Pulmonary artery endothelial cell (primary cell): ENCODE measurements at places on chromosomes 2 and 18.

DNA sequence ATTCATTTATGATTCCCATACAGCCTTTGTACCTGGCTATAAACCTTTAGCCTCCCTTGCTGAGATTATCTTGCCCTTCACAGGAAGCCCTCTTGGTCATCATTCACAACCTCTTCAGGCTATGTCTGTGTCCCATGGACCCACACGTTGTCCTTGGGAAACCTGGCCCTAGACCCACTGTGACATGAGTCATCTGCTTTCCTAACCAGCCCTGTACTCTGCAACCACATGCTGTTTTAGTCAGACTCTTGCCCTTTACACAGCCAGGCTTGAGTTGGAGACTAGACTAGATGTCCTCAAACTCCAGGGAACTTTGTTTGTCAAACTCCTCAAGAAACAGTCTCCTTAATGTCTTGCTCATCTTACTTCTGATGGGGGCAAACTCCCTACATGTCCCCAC lies 229.3 kb upstream of the ZSWIM2 start:
- no peak for DNase-seq

- DNase-seq: no peak
These were observed 9.5 kb upstream of the KLHL29 start for GRCh38 chr2:23375448-23375847.

GRCh38 chr2:33441235-33441810 lies 35.1 kb upstream of the RASGRP3 start:
- DNase-seq: peak; percentile 50

- DNase-seq: no peak
These were observed 88.1 kb downstream of the ZBTB7C start for GRCh38 chr18:48321121-48321520.

- DNase-seq: no peak
These were observed 4.0 kb downstream of the DGKD start for GRCh38 chr2:233358335-233358734.

DNA sequence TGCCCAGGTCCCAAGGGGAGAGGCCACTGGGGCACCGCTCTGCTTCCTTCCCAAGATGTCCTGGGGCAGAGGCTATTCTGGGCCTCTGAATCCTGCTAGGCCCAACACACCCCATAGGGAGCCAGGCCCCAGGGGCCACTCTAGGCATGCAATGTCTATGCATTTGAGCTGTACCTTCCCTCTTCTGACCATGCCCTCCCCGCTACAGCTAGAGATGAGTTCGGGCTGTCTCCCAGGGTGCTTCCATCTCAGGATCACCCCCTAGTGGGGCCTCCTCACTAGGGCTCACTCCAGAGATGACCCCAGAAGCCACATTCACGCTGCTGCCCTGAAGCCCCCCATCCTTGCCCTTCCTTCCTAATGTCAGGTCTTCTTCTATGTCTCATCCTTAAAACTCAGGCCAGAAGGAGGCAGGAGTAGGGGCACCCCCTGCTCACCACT lies 54.4 kb downstream of the TNS1 start:
- no peak for DNase-seq

GRCh38 chr2:149562324-149562723 lies 25.3 kb downstream of the MMADHC start:
- no peak for DNase-seq

DNA sequence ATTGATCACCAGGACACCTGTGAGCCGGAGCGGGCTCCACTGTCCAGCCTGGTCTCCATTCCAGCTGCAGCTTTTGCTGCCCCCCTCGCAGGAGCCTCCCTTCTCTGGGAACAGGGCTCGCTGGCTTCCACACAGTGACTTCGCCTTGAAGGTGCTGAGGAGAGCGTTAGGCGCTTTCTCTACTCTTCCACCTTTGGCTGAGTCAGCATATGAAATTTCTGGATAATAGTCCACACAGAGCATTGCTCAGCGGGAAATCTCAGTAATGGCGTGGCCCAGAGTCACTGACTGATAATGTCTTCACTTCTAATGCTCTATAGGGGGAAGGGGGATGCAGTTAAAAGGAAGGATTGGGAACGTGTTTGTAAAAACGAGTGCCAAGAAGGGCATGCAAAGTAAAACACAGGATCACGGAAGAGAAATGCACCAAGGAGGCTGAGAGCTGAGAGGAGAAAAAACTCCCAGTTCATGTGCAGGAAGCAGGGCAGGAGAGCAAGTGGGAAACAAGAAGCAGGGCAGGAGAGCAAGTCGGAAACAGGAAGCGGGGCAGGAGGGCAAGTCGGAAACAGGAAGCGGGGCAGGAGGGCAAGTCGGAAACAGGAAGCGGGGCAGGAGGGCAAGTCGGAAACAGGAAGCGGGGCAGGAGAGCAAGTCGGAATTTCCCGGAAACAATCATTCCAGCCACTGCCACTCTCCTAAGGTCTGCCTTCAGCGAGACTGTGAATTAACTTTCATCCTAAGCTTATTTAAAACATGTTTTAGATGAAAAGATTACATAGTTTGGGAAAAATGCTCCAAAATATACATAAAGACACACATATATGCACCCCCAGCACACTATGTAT lies 77.7 kb downstream of the MYT1L start:
- no peak for DNase-seq

DNA sequence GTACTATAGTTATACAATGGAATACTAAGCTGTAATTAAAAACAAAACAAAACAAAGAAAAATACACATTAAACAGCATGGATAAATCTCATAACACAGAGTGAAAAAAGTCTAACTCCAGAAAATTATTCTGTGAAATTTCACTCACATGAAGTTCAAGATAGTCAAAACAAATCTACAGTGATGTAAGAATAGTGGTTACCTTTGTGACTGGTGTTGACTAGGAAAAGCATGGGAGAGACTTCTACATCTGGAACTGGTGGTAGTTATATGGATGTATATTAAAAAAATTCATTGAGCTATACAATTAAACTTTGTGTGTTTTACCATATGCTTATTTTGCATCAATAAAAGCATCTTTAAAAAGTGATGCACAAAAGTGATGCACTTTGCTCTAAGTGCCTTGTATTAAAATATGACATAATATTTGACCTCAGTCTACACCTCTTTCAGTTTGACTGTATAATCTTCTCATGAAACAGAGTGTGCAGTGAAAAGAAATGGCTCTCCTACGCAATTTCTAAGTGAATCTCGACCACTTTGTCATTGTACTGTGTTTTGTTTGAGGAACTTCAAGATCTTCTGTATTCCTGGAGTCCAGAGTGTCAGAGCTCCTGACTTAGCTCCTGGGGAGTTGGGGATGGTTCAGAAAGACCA lies 28.0 kb downstream of the STAT4 start:
- DNase-seq: no peak

GRCh38 chr18:32958746-32959145 lies 185.9 kb upstream of the KLHL14 start:
- no peak for DNase-seq

GRCh38 chr2:11719230-11719977 lies 27.0 kb upstream of the LPIN1 start:
- no peak for DNase-seq

GRCh38 chr2:30622452-30622851 lies 175.4 kb downstream of the LCLAT1 start:
- no peak for DNase-seq

- no peak for DNase-seq
These were observed 1500.6 kb upstream of the TMEFF2 start for GRCh38 chr2:193695367-193695766.

DNA sequence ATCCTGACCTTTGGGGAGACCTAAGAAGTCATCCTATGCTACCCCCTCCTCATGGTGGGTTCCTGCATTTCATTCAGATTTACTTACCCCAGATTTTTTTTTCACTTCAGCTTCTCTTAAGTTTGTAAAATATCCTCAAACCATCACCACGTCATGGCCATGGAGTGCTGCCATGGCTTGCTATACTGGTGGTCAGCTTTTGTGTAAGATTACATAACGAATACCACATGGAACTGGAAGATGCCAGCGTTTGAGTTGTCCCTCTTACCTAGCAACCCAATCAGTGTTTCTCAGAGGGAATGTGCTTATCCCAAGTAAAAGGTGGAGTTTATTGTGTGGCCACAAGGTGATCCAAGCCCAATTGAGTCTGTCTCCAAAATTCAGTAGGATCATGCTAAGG lies 148.6 kb upstream of the ALPP start:
- DNase-seq: no peak

- DNase-seq: no peak
These were observed 316.2 kb upstream of the MGAT5 start for GRCh38 chr2:133937669-133938068.

DNA sequence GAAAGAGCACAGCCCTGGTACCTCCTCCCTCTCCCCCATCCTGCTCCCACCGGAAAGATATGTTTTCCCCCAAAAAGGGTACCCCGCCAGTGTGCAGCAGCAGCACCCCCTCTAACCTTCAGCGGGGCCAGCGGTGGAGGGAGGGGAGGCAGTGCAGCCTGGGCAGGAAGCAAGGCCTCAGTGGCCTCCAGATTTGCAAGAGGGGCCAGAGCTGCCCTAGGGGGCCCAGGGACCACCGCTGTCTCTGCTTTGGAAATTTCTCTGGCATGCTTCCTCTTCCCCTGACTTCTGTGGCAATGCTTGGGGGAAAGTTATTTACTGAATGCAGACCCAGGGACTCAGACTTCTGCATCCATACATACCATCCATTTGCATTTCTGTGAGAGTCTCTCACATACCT lies 111.5 kb downstream of the KLHL29 start:
- DNase-seq: no peak

GRCh38 chr18:25815659-25816058 lies 274.8 kb downstream of the SS18 start:
- DNase-seq: no peak

GRCh38 chr2:76406134-76406855 lies 695.6 kb upstream of the GCFC2 start:
- DNase-seq: no peak

- DNase-seq: no peak
These were observed 151.5 kb upstream of the PKDCC start for GRCh38 chr2:41896186-41896846.

GRCh38 chr2:230908595-230909191 lies 16.3 kb downstream of the GPR55 start:
- DNase-seq: no peak

- DNase-seq: no peak
These were observed 6.0 kb upstream of the ARL4C start for GRCh38 chr2:234502919-234503285.

GRCh38 chr2:46135958-46136357 lies 161.2 kb upstream of the EPAS1 start:
- no peak for DNase-seq

DNA sequence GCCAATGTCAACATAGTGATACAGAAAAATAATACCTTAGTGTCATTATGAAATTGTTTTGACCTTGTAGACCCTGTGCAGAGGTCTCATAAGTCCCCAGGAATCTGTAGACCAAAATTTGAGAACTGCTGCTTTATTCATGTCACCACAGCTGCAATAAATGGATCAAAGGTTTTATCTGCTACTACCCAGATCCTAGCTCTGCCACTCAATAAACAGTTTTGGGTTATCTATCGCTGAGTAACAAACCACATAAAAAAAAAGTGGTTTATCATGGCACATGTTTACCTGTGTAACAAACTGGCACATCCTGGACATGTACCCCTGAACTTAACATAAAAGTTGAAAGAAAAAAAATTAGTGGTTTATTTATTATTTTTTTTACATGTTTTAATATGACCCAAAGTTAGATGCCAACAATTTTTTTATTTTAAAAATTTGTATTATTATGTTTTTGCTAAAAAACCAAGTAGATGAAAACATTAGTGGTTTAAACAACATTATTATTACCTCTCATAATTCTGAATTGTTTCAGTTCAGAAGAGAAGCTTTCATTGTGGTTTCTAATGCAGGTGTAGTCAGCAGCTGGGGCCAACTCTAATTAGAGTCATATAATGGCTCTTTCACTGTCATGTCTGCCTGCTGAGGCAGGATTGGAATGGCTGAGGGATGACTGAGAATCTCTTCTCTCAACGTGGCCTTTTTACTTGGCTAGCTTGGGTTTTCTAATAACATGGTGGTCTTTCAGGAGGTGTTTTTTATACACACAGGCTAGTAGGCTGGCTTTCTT lies 103.3 kb upstream of the SLC38A11 start:
- no peak for DNase-seq

DNA sequence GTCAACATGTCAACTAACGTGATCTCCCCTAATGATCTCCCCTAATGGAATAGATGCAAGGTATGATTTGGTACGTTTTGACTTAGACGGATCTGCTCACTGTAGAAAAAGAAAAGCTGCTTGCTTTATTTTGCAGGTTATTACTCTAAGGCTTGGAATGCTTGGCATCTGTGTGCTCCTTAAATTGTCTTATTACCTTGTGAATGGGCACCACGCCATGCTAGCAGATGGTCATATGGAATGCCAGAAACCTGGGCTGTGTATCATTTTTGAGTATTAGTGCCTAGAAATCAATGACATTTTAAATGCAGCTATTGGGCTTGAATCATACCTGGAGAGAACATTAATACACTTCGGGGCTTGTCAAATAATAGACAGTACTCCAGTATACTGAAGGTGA lies 16.5 kb upstream of the FIGN start:
- no peak for DNase-seq

DNA sequence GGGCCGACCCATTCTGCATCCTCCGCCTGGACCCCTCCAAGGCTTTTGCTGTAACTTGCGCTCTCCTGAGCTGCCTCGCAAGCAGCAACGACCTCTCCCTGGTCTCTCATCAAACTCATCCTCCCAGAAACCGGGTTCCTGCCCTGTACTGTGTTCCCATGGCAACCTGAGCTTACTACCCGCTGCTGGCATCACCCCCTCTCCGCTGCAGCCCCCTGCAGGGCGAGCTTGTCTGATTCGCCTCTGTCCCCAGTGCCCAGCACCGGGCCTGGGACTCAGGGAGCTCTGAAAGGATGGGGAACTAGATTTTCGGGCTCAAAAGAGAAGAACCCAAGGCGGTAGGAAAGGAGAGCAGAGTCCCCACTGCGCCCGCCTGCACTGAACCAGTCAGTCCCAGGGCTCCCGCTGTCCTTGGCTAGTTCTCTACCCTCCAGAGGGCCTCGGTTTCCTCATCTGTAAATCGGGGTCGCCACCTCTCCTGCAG lies 463 bp downstream of the HS1BP3 start:
- no peak for DNase-seq

GRCh38 chr18:2853173-2853925 lies 6.5 kb downstream of the EMILIN2 start:
- no peak for DNase-seq

DNA sequence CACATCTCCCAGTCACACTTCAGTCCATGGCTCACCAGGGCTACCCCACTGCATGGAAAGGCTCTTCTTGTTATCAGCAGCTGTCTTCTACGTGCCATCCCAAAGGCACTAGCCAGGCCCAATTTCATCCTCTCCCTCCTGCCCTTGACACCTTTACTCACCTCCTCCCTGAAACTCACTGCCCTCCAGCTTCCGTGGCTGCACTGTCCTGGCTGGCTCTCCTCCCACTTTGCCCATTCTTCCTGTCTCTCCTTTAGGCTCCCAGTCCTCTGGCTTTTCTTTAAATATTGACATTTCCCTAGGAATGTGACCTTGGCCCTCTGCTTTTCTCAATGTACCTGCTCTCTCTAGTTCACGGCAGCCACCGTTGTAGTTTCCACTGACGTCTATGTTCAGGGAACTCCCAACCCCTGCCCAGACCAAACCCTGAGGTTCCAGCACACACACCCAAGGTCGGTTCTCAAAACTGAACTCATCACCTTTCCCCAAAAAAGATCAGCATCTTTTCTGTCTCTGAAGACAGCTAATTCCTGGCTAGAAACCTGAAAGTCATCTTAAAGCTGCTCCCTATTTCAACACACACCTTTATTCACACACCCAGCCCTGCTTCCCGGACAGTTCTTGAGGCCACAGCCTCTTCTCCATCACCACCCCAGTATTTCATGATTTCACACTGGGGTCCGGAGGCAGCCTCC lies 36.7 kb downstream of the WDFY1 start:
- no peak for DNase-seq
